RCC 7860 (cell line): ENCODE measurements at places on chromosomes 11 and 22.
A peak's percentile ranks its signal among the peaks of the same experiment; 100 is the strongest.

- no peak for DNase-seq
These were observed 24.6 kb downstream of the ATG16L2 start for GRCh38 chr11:72838691-72839305.

GRCh38 chr11:131138731-131139130 lies 222.5 kb upstream of the SNX19 start:
- no peak for DNase-seq

DNA sequence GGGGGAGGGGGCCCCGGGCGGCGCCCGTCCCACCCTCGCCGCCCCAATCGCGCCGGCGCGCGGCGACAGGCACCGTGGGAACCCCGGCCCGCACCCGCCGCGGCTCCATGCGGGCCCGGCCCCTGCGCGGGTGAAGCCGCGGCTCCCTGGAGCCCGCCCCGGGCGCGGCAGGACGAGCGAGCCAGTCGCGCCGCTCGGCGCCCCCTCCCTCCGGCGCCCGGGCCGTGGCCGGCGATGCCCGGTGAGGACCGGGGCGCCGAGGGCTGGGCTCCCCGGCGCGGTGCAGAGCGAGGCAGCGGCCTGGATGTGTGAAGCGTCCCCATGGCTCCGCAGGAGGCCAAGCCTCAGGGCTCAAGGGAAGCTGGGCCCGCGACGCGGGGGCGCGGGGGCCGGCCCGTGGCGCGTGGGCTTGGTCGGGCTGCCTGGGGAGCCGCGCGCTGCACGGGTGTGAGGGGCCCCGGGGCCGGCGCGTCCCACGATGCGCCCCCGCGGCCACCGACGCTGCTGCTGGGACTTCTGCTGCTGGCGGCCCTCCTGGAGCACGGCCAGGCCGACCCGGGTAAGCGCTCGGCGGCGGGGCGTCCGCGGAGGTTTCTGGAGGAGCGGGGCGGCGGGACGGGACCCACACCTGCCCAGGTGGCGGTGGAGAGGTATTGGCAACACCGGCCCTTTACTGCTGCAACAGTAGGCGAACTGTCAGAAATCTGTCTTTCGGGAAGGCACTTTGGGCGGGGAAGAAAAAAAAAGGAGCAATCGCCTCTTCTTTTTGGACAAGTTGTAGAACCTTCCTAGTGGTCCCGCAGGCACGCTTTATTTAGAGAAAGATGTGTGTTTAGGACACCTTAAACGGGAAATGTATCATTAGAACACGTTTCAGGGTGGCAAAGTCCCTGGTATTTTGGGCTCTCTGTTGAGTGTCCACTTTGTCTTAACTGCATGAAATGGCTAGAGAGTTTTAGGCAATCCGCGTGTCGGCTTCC lies 119.4 kb downstream of the HIPK3 start:
- DNase-seq = no peak

DNA sequence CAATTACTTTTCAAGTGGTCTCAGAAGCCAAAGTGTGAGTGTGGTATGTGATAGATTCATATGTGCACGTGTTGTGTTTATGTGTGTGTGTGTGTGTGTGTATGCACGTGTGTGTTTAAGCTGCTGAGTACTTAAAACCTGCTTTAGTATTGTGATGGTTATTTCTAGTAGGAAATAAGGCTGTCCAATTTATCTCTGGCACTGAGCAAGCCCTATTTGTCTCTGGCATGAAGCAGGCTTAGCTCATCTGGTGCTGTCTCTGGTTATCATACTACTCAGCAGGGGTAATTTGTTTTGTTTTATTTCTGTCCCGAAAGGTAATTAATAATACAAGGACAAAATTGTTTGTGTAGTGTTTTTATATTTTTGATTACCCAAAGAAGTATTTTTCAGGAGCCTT lies 333.7 kb downstream of the FAT3 start:
- no peak for DNase-seq

DNA sequence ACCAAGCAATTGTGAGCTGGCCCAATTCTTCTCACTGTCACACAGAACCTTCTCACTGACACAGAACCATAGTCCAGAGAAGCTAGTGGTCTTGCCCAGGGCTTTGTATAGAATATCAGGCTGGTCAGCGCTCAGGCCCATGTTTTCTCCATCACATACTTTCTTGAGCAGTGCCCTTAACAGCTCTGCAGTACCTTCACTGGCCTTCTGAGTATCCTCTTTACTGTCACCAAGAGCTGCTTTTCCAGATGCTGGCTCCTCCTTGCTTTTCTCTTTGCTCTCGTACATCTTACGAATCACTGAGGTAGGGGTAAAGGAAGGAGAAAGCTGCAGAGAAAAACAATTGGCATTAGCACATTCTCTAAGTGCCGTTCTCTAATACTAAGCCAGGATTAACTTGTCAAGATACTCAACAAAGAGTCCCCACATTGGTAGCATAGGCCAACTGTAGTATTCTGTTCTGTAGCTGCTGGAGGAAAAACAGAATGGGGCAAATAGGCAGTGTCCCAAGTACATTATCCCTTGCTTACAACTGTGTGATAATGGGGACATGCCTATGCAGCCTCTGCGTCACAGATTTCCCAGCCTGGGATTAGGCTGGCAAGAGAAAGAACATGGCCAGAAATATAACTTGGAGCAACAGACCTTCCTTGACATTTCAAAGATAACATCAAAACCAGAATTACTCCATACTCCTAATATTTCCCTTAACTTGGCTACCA lies 43.5 kb downstream of the DRG1 start:
- no peak for DNase-seq

DNA sequence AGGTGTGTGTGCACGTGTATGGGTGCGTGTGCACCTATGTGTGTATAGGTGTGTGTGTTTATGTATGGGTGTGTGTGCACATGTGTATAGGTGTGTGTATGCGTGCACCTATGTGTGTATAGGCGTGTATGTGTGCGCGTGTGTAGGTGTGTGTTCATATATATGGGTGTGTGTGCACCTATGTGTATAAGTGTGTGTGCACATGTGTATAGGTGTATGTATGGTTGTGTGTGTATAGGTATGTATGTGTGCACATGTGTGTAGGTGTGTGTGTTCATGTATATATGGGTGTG lies 26.9 kb downstream of the KCNQ1 start:
- DNase-seq = no peak

GRCh38 chr11:6474413-6474792 lies 662 bp upstream of the TRIM3 start:
- DNase-seq = no peak

DNA sequence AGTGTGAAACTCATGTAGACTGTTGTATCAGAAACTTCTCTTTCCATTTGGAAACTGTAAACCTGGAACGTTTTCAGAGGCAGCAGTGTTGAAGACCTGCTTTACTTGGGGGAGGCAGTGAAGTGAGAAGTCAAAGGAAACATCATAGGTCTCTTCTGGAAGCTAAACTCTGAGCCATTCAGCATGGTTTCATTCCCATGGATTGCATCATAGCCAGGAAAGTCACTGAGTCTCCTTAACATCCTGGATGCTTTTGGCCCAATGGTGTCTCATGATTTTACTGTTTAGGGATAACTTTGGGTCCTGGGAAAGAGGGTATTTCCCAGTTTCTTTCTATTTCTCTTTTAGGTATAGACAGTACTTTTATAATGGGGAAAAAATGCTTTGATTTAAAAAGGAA lies 153.2 kb upstream of the E2F8 start:
- DNase-seq = peak; percentile 4

DNA sequence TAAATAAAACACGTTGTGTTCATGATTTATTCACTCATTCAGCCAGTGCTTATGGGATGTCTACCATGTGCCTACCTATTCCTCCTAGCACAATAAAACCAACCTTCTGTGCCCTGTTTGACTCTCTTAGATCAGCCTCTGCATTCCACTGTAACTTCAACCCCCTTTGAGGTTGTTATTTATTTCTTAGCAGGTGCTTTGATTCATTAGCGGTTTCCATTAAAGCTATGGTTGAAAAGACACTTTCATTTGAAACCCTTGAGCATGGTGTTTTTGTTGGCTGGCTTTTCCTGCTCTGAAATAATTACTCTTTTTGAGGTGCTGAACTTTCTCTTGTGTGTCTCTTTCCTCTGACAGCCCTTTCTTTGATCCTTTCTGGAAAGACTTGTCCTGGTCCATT lies 570.6 kb upstream of the LARGE1 start:
- no peak for DNase-seq

- DNase-seq = no peak
These were observed 86.4 kb downstream of the ISX start for GRCh38 chr22:35152316-35152715.

DNA sequence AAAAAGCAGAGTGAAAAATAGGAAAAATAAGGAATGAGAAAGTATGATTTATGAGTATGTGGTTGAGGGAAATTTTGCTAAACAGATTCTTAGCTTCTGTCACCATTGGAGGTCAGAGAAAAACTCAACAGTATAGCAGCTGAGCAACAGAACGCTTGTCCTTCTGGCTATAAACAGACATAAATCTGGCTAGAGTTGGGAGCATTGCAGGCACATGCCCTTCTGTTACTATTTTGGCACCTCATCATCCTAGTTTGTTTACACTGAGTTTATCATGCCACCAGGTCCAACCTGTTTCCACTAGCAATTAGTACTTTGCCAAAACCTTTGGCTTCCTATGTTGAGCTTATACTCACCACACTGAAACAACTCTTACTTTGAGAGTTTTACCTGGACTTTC lies 6.9 kb downstream of the UBE4A start:
- no peak for DNase-seq

DNA sequence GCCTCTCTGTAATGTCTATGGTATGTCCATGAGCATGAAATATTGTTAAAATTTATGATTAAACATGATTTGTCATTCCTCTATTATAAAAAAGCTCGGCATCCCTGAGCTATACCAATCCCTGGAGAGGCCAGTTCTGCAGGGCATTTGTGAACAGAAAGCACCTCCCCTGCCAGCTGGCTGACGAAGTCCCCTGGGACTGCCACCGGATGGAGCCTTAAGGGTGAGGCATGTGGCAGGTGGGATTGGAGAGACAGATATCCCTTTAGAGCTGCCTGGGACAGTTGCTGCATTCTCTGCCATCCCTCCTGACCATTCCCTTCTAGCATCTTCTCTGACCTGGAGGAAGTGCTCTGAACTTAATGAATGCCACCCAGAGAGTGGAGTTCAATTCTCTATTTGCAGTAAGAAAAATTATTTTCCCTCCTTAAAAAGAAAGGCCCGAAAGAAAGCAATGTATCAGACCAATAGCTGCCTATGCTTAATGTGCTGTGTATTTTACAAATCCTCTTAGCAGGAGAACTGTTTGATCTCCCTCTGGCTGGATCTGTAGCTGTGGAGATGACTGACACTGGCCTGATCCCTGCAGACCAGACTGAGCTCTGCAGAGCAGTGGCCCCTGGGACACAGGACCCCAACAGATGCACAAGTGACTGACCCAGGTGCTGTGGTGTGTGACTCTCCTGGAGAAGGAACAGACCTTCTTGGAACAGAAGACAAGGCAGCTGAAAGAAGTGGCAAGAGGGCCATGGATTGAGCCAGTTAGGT lies 219.0 kb upstream of the NAV2 start:
- DNase-seq = no peak

DNA sequence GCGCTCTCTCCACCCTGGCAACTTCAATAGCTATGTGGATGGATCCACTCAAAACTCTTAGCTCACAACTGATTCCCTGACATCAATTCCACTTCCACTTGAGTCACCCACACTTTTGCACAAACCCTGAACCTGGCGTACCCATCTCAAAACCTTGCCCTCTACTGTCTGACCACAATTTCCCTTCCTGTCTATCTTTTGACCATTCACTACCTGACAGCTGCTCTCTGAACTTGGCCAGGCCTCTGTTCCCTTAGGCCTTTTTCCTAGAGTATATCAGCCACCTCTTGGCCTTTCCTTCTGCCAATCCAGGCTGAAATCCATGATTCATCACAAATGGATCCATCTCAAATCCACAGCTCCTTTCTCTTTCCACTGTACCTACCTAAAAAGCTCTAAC lies 106.0 kb downstream of the RPL27A start:
- DNase-seq = no peak

- DNase-seq = no peak
These were observed 12.3 kb downstream of the LRRC32 start for GRCh38 chr11:76658231-76658630.

DNA sequence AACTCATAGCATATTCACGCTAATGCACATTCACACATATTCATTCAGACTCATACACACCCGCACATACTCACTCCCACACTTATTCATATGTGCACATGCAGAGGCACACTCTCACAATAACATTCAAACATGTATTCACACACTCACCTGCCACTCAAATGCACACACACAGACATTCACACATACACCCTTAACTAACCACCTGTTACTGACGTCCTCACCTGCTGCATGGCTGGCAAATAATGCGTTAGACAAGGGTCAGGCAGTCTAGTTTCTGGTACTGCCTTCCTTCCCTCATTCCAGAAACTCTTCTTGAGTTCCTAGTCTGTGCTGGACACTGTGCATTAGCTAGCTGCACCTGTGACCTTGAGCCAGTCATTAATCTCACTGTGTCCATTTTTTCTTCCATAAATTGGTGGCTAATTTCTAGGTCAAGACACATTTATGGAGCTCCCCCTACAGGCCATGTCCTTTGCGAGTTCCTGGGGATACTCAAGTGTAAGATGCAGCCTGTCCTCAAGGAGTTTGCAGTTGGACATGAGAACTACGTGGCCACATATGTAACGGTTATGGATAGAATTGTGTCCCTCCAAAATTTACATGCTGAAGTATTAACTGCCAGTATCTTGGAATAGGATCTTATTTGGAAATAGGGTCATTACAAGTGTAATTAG lies 34.5 kb upstream of the SEZ6L start:
- DNase-seq = no peak

DNA sequence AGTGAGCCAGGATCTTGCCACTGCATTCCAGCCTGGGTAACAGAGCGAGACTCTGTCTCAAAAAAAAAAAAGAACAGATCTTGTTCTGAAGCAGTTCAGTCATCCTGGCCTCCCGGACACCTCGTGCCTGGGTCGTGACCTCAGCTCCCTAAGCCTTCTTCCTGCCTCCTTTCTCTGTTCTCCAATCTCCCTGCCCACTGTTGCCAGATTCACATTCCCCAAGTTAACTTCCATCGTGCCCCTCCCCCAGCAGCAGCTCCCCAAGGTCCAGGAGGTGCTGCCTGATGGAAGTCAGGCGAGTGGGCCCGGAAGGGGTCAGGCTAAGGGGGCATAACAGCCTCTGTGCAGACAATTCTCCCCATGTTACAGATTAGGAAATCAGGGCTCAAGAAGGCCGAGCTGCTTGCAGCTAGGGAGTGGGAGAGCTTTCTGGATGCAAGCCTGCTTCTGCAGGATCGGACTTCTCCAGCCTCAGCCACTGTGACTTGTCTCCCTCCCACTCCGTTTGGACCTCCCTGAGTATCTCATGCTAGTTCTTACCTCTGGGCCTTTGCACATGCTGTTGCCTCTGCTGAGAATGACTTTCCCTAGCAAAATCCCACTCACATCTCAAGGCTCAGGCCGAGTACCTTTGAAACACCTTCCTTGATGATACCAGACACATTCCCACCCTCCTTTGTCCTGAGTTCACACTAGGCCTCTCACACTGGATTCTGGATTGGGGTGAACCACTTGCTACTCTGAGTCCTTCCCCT lies 14.3 kb upstream of the TMEM184B start:
- DNase-seq = no peak

DNA sequence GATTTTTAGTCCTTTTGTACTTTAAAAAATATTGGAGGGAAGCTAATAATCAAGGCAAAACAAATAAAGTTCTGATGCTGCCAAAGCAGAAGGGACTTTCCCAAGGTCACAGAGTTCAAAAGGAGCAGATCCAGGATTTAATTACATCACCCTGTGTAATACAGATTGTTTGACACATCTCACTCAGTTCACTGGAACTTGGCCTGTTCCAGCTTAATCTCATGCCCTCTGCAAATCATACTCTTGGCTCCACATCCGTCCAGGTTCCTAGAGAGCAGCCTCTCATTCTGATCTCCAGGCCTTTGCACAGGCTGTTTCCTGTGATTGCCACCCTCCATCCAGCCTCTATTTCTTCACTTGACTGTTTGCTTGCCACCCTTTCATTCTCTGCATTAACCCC lies 151.7 kb downstream of the SPON1 start:
- DNase-seq = no peak
